ENCODE measurements at places on chromosomes 12 and 14.
A peak's percentile ranks its signal among the peaks of the same experiment; 100 is the strongest.

DNA sequence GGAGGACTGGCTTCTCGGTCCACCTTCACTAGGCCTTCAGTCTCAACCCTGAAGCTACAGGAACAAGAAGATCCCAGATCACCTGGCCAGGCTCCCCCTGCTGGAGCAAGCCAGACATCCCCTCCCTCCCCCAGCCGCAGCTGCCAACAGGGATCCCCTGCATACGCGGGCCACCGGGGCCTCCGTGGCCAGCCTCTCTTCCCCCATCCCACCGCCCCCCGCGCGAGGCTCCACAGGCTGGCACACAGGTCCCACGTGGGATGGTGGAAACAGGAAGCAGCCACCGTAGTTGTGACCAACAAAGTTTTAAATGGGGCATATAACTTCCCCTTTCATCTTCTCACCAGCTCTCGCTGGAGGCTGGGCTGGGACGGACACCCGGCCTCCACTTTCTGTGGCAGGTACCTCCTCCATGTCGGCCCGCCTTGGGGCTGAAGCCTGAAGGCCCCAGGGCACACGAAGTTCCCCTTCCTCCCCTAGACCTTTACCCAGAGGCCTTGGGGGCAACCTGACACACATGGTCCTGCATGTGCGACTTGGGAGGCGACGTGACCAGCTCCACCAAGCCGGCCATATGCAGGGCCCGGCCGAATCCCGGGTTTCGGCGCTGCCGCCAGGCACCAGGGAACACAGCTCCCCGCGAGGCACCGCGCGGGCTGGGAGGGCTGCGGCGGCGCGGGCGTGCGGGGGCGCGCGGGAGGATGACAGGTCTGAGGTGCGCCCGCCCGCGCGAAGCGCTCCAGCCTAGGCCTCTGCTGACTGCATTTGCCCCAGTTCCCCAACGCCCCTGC, 44.4 kb upstream of the PNMA1 start:
- DNase-seq = peak; percentile 23

DNA sequence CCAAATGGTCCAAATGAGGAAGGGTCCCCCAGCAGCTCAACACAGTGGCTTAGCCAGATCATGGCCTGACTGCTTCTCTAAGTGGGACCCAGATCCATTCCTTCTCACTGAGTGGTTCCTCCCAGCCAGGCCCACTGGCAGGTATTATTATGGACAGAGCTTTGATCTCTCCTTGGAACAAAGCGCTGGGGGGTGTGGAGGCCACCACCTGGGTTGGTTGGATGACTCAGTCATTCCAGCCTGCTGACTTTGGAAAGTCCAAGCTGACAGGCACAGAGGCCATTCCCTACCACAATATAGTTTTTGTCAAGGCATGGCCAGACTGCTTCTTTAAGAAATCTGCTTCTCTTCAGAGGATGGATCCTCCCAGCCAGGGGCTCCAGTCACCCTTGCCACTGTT, 341.1 kb downstream of the BTG1 start:
- no peak for DNase-seq

DNA sequence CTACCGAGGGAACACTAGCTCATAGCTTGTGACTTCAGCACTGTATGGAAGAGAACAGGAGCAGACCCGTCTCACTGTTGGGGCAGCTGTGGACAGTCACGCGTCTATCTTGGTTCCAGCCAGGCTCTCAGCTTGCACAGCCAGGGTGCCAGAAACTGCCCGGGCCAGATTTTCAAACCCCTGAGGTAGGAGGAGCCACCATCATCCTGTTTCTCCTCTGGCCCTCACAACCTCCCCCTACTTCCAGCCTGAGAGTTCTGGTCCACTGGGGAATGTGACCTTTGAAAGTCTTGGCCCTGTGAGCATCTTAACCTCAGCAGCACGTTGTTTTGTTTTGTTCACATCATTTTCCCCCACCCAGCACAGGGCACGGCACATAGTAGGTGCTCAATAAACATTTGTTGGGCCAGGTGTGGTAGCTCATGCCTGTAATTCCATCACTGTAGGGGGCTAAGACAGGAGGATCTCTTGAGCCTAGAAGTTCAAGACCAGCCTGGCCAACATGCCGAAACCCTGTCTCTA, 50.4 kb downstream of the PSMA6 start:
- DNase-seq = no peak

- DNase-seq = no peak
These were observed 42.2 kb upstream of the KTN1 start for GRCh38 chr14:55537782-55538181.

- no peak for DNase-seq
These were observed 326.1 kb upstream of the RTL1 start for GRCh38 chr14:101229666-101230065.

DNA sequence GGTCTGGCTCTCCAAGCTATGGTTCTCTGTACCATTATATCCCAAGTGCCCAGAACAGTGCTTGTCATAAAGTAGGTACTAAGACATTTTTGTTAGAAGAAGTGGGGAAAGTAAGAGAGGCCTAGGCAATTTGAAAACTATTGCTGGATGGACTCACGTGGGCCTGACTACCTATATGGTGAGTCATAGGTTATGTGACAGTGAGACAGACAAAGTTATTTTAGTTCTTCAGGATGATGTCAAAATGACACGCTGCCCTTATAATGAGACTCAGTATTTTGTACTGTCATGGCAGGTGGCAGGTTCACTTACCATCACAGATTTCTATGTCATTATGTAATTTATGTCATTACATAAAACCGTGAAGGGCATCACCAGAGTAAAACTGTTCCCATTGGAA, 53.1 kb downstream of the PARP11 start:
- DNase-seq = no peak

GRCh38 chr14:51357250-51357649, 117.2 kb downstream of the TMX1 start:
- no peak for DNase-seq

- no peak for DNase-seq
These were observed 59.1 kb downstream of the ISCA2 start for GRCh38 chr14:74552623-74553022.

- DNase-seq = no peak
These were observed 127.5 kb downstream of the GPHN start for GRCh38 chr14:66635435-66635834.

DNA sequence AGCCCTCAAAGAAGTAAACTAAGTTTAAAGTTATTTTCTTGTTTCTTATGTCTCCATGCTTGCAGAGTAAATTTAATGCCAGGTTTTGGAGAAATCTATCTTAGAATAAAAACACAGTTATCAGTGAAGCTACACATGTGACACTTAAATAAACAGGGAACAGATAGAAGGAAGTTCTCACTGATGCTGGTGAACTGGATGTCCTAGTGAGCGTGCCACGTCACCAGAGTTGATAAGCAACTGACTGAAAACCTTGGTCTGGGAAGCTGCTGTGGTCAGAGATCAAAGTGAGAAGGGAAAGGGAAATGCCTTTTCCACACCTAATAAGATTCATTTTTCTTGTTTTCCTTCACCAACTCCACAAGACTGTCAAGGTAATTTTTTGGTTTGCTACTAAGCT, 74.8 kb upstream of the PCED1B start:
- DNase-seq = no peak

DNA sequence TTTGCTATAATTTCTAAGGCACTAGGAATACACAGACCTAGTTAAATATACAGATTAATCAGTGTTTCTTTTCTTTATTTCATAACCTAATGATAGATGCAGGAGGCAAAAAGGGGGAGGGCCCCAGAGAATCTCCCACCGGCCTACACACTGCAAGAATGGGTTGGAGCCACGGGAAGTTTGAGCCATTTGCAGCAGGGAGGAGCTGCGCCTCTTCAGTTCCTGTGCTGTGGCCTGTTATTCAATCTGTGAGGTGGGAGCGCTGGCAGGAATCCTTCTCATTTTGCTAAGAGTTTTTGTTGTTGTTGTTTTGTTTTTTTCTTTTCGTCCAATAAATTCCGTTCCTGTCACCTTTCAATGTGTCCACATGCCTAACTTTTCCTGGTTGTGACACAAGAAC, 251.3 kb upstream of the RPL10L start:
- DNase-seq = no peak

DNA sequence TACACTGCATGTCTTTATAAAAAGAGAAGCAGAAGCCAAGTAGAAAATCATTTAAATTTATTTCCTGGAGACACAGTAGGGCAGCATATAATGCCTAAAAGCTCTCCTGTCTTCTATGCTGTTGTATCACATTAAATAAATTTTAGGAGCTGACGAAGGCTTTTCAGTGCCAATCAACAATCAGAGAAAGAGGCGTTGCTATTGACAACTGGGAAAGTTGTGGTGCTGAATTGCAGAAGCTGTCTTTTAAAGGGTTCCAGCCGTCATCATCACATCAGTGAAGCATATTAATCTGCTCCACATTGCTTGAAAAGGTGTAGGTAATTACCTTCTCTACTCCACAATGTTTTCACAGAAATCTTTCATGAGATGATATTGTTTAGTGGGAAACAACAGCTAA, 103.9 kb downstream of the FSCB start:
- no peak for DNase-seq

DNA sequence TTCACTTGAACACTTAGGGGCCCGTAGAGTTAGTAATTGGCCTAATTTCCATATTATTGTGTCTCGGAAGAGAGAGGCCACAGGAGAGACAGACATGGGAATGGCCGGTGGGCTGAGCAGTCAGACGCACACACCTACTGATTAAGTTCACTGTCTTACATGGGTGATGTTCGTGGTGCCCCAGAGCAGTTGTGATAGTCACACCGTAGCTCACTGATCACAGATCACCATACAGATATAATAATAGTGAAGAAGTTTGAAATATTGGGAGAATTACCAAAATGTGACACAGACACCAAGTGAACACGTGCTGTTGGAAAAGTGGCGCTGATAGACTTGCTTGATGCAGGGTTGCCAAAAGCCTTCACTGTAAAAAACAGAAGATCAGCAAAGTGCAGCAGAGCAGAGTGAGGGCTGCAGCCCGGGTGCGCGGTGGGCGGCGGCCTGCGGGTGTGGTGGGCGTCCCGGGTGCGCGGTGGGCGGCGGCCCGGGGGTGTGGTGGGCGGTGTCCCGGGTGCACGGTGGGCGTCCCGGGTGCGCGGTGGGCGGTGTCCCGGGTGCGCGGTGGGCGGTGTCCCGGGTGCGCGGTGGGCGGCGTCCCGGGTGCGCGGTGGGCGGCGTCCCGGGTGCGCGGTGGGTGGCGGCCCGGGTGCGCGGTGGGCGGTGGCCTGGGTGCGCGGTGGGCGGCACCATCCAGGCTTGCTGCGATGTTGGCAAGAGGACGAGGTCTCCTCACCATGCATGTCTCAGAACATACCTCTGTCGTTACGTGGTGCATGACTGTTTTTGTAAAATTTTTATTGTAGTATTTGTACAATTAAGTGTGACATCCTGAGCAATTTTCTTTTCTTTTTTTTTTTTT, 34.3 kb upstream of the TEX22 start:
- DNase-seq = no peak

Measured in NCI-H1092 (cell line).